Cardiac muscle cell (in vitro differentiated cells and primary cell): ENCODE measurements at places on chromosomes 13 and 19. TPM values are rescaled to one million over a fixed set of nuclear protein-coding genes. Genes with fewer than 3 reads are reported as not detected.

The CYP4F2 gene
- not detected in 2 replicates for total RNA-seq

The CEACAM3 gene
- total RNA-seq, result not detected in 2 replicates

The C13orf42 gene
- not detected in 2 replicates for total RNA-seq

The CYP2A7 gene
- total RNA-seq, result not detected in 2 replicates

The WASF3 gene
- total RNA-seq, result 30.2 and 34.5 TPM in 2 replicates

The ISYNA1 gene
- 218 and 298 TPM in 2 replicates for total RNA-seq

The FPR1 gene
- not detected in 2 replicates for total RNA-seq

The TMEM238 gene
- total RNA-seq, result 0.27 and 0.35 TPM in 2 replicates

The GJA3 gene
- total RNA-seq, result 189 and 201 TPM in 2 replicates

The MATK gene
- total RNA-seq, result 4.9 and 6.9 TPM in 2 replicates

GRCh38 chr13:112895521-112896465 is 73.2 kb upstream of the MCF2L start:
- DNase-seq, result no peak

DNA sequence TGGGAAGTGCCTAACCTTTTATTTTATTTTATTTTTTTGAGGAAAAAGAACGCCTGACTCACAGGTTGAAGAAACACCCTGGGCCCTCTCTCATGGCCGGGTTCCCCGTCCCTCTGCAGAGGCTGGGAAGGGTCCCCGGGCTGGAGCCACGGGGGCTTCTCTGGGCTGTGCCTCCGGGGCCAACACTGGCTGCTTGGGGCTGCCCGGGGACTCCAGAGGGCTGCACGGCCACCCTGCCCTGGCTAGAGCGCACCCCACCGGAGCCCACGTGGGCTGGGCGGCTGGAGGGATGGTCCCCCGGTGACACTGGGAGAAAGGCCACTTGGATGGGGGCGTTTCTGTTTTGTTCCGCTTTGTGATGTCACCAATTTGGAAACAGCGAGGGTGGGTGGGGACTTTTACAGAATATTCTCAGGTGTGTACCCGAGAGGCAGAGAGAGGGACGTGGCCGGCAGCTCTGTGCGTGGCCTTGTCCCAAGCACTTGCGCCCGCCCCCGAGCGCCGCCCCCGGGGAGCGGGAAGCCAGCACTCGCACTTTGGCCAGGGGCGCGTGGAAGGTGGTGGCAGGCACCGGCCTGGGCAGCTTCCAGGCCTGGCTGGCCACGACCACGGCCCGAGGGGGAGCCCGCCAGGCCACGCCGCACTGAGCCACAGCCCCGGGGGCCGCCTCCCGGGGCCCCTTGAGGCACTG is 13.9 kb upstream of the GNA15 start:
- no peak for DNase-seq

DNA sequence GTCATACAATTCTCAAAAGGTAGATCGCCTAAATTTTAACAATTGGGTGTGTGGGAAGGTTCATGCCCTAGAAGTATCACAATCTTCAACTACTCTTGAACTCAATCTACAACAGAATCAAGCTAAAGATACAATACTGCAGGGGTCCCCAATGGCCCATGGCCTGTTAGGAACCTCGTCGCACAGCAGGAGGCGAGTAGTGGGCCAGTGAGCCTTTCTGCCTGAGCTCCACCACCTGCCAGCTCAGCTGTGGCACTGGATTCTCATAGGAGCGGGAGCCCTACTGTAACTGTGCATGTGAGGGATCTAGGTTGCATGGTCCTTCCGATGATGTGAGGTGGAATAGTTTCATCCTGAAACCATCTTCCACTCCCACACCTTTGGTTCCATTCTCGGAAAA is 230.6 kb downstream of the KLF12 start:
- no peak for DNase-seq

GRCh38 chr13:85724546-85725432 is 74.4 kb downstream of the SLITRK6 start:
- DNase-seq, result no peak

GRCh38 chr19:52451241-52451640 is 2.1 kb upstream of the ZNF578 start:
- DNase-seq, result no peak

DNA sequence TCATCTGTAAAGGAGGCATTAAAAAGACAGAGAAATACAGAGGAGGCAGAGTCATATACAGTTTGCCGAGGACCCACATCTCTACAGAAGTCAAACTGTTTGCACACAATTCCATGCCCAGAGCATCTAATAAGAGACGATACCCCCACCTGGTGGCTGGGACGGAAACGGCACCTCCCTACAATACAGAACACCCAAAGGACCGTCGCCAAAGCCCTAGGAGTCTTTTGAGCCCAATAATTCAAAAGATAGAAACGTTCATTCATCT is 703 bp upstream of the PLEKHG2 start:
- DNase-seq, result peak; percentile 95

GRCh38 chr13:69107436-69107835 is 1000.2 kb upstream of the ATXN8OS start:
- DNase-seq, result no peak
